ENCODE measurements at places on chromosomes 4 and X. TPM values are rescaled to one million over a fixed set of nuclear protein-coding genes. Genes with fewer than 3 reads are reported as not detected.

DNA sequence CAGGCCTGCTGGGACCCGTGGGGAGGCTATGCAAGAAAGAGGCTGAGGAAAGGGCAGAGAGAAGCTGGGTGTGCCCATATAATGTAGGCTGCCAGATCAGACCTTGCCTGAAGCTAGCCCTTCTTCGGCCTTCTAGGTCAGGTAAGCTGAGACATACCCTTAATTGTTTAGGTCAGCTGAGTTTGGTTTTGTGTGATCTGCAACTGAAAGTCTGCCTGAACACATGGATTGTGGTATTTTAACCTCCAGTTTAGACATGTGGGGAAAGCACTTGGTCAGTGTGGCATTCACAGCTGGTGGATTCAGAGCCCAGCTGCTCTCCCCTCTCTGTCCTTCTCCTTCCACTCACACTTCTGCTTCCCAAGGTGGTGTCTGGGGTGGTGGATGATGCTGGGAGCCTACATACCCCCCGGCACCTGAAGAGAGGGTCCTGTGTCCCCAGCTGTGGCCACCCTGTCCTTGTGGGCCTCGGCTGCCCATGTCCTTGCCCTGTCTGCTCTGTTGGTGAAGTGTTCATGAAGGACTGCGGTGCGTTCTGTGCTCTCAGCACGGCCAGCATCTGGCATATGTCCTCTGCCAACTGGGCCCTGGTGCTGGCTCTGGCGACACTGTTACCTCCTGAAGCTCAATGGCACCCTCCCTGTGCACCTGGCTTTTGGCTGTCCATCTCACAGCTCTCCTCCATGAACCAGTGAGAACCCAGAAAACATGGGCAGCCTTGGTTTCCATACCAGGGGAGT, 82.1 kb downstream of the NAT8L start:
- DNase-seq, result no peak

GRCh38 chrX:2708592-2709188, 17.6 kb downstream of the CD99 start:
- no peak for DNase-seq

Gene NR0B1
- 0.09 TPM for total RNA-seq

DNA sequence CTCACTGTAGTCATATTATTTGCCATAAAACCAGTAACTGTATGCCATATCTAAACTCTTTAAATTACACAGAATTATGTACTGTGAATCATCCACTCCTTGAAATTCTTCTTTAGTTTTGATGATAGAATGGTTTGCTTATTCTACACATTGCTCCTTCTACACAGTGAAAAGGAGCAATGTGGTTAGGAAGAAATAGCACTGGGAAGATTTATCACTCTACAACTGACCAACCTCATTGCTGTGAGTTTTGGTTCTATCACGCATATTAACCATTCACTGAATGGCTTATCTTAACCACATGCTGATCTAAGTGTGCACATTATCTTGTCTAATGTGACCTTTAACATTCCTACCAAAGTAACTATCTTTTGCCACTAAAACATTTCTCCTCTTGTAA, 415.7 kb upstream of the NDST4 start:
- no peak for DNase-seq

GRCh38 chr4:8674311-8674885, 81.8 kb downstream of the CPZ start:
- DNase-seq, result no peak

All from WTC11 (cell line).